ENCODE measurements at places on chromosomes 6 and 20.

DNA sequence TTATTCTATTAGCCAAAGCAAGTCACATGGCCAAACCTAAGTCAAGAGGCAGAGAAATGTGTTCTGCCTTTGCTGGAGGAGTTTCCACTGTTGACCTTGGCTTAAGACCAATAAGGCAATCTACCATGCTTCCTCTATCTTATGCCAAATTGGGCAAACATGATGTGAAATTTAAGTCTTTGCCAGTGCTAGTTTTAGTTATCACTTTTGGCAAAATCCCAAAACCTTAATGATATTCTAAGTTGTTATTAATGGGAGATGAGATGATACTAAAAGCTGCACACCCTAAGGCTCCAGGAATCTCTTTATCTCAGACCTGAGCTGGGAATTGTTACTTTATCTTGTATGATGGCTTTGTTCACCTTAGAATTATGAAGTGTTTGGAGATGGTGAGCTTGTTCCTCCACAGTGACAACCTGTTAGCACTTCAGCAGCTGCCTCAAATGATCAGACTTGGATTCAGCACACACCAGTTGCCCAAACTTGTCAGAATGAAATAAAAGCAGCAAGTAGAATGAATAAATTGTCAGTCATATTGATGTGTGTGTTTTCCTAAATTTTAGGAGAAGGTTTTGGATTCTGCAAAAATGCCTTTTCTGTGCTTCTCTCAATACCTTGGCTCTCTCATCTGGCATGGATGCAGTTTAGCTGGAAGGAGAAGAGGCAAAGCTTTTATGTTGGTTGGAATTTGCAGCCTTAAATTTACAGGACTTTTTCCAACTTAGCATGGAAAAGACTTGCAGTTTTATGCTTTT is 49.3 kb downstream of the RIN2 start:
- no peak for DNase-seq

DNA sequence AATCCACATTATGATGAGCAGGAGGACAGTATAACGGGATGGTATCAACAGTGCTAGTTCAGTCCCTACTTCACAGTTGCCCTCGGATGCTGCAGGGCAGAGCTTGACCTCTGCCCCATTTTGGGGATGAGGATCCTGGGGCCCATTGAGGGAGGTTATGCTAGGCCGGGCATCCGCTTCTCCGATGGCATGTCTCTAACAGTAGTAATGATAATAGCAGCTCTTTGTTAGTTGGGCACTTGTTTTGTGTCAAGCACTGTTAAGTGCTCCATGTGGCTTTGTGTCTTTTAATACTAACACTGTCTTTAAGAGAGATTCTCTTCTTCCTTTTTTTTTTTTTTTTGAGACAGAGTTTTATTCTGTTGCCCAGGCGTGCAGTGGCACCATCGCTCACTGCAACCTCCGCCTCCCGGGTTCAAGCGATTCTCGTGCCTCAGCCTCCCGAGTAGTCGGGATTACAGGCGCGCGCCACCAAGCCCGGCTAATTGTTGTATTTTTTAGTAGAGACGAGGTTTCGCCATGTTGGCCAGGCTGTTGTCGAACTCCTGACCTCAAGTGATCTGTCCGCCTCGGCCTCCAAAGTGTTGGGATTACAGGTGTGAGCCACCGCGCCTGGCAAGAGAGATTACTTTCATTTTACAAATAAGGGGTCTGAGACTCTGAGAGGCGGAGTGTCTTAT is 1.1 kb downstream of the MAPRE1 start:
- no peak for DNase-seq

DNA sequence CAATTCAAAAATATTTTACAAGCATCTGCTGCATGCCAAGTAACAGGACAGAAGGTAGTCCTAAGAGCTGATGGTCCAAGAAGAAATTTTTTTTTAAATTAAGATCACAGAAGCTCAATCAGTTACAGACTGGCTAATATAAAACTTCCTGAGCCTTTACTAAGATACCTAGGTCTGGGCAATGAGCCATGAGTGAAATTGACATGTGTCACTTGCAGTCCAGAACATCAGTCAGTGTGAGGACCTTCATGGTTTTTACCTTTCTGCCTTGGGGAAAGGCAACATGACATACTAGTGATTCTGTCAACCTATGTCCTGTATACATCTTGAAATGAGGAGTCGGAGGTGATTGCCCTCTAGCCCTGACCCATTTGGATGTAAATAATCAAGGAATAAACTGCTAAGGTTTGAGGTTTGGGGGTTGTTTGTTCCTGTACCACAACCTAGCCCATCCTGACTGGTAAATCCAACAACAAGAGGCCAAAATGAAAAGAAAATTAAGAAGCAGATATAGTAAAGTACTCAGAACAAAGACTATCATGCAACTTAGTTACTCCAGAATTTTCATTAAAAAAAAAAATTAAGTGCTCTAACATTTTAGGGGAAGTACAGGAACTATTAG is 70.0 kb downstream of the CNKSR3 start:
- DNase-seq: no peak

DNA sequence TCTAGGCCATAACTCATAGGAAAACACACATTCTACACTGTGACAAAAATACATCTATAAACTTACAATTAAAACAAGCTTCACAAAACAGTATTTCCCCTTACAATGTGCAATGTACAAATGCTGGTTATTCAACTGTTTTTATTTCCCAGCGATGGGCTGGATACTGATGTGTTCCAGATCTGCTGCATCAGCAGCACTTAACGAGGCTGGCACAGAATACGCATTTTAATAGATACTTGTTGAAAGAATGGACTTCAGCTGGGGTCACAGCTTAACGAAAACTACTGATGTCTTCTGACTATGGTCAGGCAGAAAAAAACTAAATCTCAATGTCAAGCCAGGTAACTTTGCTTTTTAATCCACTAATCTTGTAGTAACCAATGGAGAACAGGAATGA is 70.9 kb downstream of the B4GALT5 start:
- DNase-seq: no peak

DNA sequence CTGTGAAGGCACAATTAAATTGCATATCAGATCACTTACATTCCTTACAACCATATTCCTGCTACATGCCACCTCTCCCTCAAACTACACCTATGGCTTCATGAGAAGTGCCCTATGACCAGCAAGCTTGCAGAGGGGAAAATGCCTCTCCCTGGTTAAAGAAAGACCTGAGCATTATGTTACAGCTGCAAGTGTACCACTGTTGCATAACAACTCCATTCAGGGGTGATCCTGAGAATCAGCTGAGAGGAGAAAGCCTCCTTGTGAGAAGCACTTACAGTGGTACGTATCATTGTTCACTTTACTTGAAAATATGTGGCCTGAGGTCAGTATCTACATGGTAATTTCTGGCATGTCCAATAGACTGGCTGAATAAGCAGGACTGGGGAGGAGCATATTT is 20.0 kb downstream of the PDSS2 start:
- no peak for DNase-seq

DNA sequence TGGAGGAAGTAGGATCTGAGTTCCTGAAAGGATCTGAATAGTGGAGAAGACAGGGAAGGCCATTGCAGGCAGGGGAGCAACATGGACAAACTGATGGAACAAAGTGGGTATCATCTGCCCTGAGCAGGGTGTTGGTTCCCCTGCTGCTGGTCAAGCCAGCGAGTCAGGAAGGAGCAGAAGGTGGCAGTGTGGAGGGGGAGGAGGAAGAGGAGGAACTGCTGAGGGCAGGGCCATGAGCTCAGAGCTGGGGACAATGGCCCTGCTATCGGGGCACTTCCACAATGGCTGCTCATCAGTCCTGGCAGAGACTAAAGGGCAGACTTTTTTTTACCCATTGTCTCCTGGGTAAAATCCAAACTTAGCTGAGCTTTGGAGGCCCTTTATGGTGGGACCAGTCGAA is 13.6 kb downstream of the CNBD2 start:
- no peak for DNase-seq

GRCh38 chr6:136408204-136408603 is 118.6 kb upstream of the BCLAF1 start:
- DNase-seq: no peak

DNA sequence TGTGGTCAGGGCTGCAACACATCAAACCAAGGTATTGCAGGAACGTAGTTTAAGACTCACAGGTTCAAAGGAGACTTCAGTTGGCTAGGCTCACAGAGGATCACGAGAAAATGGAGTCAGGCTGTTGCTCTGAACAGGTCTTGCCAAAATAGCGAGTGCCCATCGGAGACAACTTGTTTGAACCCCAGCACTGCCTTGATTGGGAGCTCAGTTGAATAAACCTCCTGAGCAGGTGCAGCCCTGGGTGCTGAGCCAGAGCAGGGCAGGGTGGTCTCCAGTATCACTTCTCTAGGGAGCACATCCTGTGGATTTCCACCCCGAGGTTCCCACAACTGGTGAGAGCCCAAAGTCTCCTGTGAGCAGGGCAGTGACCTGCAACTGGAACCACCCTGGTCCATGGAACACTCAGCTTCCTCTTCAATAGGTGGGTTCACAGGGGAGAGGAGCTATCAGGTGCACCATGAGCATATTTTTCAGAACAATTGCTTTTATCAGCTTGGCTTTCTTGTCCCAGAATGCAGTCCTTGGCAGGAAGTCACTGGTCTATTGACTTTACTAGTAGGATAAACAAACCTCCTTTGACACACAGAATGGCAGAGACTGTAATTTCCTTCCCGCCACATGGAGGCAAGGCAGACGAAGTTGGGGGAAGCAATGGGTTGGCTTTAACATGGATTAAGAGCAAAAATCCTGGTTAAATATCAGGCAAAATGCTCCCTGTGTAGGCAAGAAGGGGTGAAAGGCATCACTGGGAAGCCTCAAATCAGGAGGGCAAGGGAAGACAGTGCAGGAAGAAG is 267.7 kb upstream of the FOXQ1 start:
- DNase-seq: no peak

GRCh38 chr20:59940956-59941294 is 736 bp downstream of the FAM217B start:
- no peak for DNase-seq

DNA sequence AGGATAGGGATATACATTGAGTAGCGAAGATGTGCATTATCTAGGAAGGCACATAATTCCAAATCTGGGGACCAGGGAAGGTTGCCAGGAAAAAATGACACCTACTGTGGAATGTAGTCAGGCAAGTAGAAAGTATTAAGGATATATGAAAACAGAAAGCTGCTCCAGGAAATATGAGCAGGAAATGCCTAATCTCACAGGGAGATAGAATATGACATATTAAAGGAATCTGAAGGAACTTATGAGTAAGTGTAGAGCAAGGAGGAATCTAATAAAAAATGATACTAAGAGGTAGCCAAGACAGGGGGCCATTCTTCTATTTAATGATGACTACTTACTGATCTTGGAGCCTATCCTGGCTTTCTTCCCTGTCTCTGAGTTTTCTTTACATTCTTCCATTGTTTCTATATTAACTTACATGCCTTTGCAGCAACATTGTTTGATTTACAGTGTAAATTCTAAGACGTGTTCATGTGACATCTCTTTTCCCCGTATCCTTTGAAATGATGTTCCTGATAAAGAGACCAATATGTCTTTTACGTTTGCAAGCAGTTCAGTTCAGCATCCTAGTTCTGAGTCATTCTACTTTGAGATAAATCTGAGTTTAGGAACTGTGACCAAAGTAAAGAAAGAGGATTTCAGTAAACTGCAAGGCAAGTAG is 58.6 kb downstream of the TINAG start:
- DNase-seq: no peak

- DNase-seq: no peak
Measured at GRCh38 chr20:14643556-14643955, 306.1 kb upstream of the FLRT3 start.

DNA sequence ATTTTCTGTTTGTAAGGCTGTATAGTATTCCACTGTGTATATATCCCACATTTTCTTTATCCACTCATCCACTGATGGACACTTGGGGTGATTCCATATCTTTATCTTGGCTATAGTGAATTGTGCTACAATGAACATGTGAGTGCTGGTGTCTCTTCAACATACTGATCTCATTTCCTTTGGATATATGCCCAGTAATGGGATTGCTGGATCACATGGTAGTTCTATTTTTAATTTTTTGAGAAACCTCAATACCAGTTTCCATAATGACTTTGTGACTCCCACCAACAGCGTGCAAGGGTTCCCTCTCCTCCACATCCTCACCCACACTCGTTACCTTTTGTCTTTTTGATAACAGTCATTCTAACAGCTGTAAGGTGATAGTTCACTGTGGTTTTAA is 166.0 kb downstream of the ARHGAP18 start:
- DNase-seq: no peak

DNA sequence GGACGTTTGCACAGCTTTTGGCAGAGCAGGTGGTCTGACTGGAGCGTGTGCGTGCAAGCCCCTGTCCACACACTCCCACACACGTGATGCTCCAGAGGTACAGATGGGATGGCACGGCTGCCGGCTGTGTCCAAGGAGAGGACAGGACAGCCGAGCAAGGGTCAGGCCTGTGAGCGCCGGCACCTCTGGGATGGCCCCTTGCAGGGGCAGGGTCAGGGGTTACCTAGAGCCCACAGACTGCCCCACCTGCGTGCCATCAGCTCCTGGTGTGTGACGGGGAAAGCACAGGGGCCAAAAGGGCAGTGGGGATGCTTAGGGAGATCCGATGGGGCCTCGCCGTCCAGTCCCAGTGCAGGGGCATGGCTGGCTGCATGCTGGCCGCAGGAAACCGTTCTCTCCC is 189.7 kb downstream of the TAF4 start:
- DNase-seq: no peak

Data from activated T-cell treated with anti-CD3 and anti-CD28 coated beads for 4 hours (primary cell).